ENCODE measurements at places on chromosomes 7 and 10. TPM values are rescaled to one million over a fixed set of nuclear protein-coding genes. Genes with fewer than 3 reads are reported as not detected.
A peak's percentile ranks its signal among the peaks of the same experiment; 100 is the strongest.

Gene CNNM1
- 0.28 TPM for total RNA-seq

GRCh38 chr10:86651631-86652331 is 2.6 kb upstream of the OPN4 start:
- no peak overlapping the region for H3K4me3 ChIP-seq
- H3K27me3 ChIP-seq, result no peaks in the 10 kb centered on the region
- no peaks in the 10 kb centered on the region for H3K36me3 ChIP-seq
- H3K4me1 ChIP-seq, result no peaks in the 10 kb centered on the region

DNA sequence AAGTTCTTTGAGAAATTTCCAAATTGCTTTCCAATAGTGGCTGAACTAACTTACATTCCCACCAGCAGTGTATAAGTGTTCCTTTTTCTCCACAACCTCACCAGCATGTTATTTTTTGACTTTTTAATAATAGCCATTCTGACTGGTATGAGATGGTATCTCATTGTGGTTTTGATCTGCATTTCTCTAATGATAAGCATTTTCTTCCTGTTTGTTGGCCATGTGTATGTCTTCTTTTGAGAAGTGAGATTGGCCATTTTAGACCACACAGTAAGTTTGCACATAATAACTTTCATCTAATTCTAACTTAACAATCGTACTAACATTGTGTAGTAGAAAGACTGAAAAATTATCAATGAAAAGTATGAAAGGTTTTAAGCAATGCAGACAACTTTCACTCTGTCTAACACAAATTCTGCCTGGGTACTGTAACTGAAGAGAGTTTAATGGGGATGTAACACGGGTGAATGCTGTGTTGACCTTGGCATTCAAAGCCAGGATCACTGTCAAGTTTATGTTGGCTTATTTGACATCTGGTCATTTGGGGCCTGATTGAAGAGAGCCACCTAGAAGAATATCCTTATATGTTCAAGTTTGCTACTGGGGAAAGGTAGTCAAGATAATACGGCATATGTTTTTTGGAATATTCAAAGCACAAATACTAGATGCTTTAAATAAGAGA is 50.4 kb downstream of the FAM171A1 start:
- peaks cover 3% of the 10 kb centered on the region for H3K27me3 ChIP-seq
- no peak overlapping the region for H3K4me3 ChIP-seq
- no peaks in the 10 kb centered on the region for H3K36me3 ChIP-seq
- no peak overlapping the region for H3K27ac ChIP-seq

- H3K4me3 ChIP-seq, result peak overlapping the region; percentile 87
- DNase-seq, result no peak
- H3K27me3 ChIP-seq, result no peaks in the 10 kb centered on the region
Measured at GRCh38 chr10:13347043-13347499, 1.0 kb downstream of the SEPHS1 start.

Gene IFIT5
- 9.5 TPM for total RNA-seq

Gene ANKRD61
- total RNA-seq, result 0.58 TPM

Gene CFAP70
- total RNA-seq, result 0.33 TPM

DNA sequence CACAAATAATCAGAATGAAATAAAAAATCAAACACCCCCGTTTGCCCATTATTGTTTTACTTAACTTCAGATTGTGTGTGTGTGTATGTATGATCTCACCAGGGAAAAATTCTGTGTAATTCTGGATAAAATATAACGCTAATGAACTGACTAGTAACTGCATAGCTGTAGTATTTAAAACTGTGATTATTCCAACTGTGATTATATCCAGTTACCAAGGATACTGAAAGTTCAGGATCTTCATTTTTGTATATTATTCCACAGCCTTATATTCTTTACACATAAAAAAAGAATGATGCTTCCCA is 2.9 kb downstream of the TWIST1 start:
- no peak overlapping the region for H3K4me3 ChIP-seq
- H3K36me3 ChIP-seq, result peaks cover 5% of the 10 kb centered on the region
- H3K27me3 ChIP-seq, result peaks cover 66% of the 10 kb centered on the region
- no peak for DNase-seq
- peaks cover 3% of the 10 kb centered on the region for H3K4me1 ChIP-seq

DNA sequence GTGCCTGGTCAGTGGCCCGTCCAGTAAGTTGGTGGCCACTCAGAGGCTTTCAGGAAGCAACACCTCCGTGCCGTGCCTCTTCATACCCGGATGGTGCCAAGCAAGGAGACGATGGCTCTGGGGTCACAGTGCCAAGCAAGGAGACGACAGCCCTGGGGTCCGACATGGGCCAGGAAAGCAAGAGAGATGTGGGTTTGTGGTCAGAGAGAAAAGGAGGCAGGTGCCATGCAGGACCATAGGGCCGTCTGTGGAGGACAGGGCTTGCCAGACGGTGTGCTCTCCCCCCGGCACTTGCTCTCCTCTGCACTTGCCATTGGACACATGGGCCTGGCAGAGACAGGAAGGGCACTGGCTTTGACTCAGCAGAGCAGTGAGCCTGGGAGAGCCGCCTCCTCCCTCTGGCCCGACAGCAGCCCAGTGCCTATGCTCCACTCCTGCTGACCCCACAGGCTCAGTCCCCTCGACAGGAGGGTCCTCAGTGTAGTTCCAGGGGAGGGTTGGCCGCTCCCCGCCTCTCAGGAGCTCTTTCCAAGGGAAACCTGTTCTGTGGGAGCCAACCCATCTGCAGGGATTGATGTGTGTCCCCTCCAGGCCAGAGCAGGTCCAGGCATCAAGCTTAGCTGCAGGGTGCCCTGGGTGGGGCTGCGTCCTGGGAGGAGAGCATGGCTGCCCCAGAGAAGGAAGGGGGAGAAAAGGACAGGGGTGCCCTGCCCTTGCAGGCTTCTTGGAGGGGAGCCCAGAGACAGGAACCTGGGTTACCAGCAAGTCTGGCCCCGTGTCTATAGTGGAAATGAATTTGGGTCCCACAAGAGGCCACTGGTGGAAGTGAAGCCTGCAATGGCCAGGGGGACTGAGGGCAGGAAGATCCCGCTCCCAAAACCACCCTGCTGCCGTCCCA is 7.6 kb upstream of the CALML5 start:
- no peaks in the 10 kb centered on the region for H3K36me3 ChIP-seq
- H3K27ac ChIP-seq, result no peak overlapping the region
- H3K4me3 ChIP-seq, result no peak overlapping the region
- DNase-seq, result no peak

Gene MCM10
- 112 TPM for total RNA-seq

GRCh38 chr7:16211402-16211925 is 209.9 kb downstream of the CRPPA start:
- H3K36me3 ChIP-seq, result no peaks in the 10 kb centered on the region
- no peak overlapping the region for H3K4me3 ChIP-seq
- H3K27me3 ChIP-seq, result no peaks in the 10 kb centered on the region
- no peak overlapping the region for H3K27ac ChIP-seq
- no peak for DNase-seq

GRCh38 chr10:15457382-15457781 is 86.3 kb upstream of the FAM171A1 start:
- no peak overlapping the region for H3K27ac ChIP-seq
- peaks cover 14% of the 10 kb centered on the region for H3K27me3 ChIP-seq
- no peaks in the 10 kb centered on the region for H3K36me3 ChIP-seq
- no peaks in the 10 kb centered on the region for H3K4me1 ChIP-seq
- DNase-seq, result no peak
- no peak overlapping the region for H3K4me3 ChIP-seq

- H3K27ac ChIP-seq, result no peak overlapping the region
- no peaks in the 10 kb centered on the region for H3K27me3 ChIP-seq
- H3K4me1 ChIP-seq, result no peaks in the 10 kb centered on the region
- no peak for DNase-seq
Measured at GRCh38 chr10:131102676-131103075, 208.8 kb downstream of the TCERG1L start.

Gene RAPGEF5
- 0.54 TPM for total RNA-seq

- H3K4me1 ChIP-seq, result no peaks in the 10 kb centered on the region
- H3K4me3 ChIP-seq, result no peak overlapping the region
- H3K27me3 ChIP-seq, result no peaks in the 10 kb centered on the region
- no peak for DNase-seq
- no peak overlapping the region for H3K27ac ChIP-seq
- H3K36me3 ChIP-seq, result no peaks in the 10 kb centered on the region
Measured at GRCh38 chr7:80596933-80597517, 41.4 kb upstream of the CD36 start.

DNA sequence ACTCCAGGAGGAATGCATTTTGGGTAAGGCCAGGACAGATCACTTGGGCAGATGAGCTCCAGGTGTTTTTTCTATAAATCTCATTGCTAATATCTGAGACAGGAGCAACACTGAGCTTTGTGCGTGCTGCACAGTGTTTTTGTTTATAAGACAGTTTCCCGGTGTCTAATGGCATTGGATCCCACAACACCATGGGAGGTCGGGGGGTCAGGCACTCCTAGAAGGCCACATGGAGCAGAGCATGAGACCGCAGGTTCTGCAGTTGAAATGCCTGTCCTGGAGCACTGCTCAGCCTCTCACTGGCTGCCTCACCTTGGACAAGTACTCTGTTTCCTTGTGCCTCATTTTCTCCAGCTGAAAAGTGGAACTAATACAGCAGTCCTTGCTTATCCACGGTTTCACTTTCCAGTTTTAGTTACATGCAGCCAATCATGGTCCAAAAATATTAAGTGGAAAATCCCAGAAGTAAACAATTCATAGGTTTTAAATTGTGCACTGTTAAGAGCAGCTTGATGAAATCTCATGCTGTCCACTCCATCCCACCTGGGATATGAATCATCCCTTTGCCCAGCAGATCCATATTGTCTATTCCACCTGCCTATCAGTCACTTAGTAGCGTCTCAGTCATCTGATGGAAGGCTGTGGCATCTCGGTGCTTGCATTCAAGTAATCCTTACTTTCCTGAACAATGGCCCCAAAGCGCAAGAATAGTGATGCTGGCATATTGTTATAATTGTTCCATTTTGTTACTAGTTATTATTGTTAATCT is 35.2 kb downstream of the ATXN7L1 start:
- H3K27ac ChIP-seq, result no peak overlapping the region
- H3K27me3 ChIP-seq, result peaks cover 5% of the 10 kb centered on the region
- H3K36me3 ChIP-seq, result peaks cover 7% of the 10 kb centered on the region

DNA sequence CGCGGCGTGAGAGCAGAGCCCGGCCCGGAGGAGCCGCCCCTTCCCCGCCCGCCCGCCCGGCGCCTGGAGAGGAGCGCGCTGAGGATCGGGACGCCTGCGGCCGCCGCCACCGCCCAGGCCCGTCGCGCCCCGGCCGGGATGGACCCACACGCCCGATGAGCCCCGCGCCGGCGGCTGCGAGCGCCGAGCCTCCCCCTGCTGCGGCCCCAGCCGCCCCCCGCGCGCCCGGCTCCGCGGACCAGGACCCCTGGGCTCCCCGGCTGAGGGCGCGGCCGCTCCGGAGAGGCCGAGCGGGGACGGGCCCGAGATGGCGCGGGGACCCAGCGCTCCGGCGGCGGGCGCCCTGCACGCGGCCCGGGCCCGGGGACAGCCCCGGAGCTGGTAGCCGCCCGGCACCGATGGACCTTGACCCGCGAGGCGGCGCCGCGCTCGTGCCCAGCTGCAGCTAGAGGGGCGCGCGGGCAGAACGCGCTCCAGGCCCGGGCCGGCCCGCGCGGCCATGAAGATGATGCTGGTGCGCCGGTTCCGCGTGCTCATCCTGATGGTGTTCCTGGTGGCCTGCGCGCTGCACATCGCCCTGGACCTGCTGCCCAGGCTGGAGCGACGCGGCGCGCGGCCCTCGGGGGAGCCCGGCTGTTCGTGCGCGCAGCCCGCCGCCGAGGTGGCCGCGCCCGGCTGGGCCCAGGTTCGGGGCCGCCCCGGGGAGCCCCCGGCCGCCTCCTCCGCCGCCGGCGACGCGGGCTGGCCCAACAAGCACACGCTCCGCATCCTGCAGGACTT is 520 bp downstream of the FAM20C start:
- no peaks in the 10 kb centered on the region for H3K36me3 ChIP-seq
- no peak for DNase-seq
- H3K4me1 ChIP-seq, result no peaks in the 10 kb centered on the region
- no peak overlapping the region for H3K27ac ChIP-seq
- H3K4me3 ChIP-seq, result no peak overlapping the region
- H3K27me3 ChIP-seq, result peaks cover 36% of the 10 kb centered on the region

- H3K4me3 ChIP-seq, result no peak overlapping the region
- H3K27ac ChIP-seq, result no peak overlapping the region
- peaks cover 2% of the 10 kb centered on the region for H3K36me3 ChIP-seq
- no peaks in the 10 kb centered on the region for H3K4me1 ChIP-seq
Measured at GRCh38 chr10:122168598-122169394, 102.3 kb upstream of the BTBD16 start.

DNA sequence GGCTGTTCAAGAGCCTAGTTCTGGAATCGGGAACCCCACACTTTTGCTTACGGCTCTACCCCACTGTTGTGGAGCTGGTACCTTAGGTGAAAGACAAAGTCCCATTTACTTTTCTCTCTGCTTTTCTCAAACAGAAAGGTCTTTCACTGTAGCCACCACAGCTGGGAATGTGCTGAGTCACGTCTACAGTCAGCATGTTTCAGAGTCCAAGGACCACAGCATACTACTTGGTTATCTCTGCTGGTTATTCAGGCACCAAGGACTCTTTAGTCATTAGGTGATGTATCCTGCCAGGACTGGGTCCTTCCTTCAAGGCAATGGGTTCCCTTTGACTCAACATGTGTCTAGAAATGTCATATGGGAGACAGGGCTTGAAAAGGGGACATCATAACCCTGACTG is 266.8 kb upstream of the STEAP1 start:
- H3K4me1 ChIP-seq, result no peaks in the 10 kb centered on the region
- no peak for DNase-seq
- H3K4me3 ChIP-seq, result no peak overlapping the region
- H3K27me3 ChIP-seq, result no peaks in the 10 kb centered on the region
- no peak overlapping the region for H3K27ac ChIP-seq

GRCh38 chr7:29017713-29018112 is 59.6 kb upstream of the TRIL start:
- no peaks in the 10 kb centered on the region for H3K27me3 ChIP-seq
- no peaks in the 10 kb centered on the region for H3K36me3 ChIP-seq
- DNase-seq, result no peak
- no peak overlapping the region for H3K27ac ChIP-seq

GRCh38 chr7:77831481-77831880 is 32.9 kb downstream of the PHTF2 start:
- no peak overlapping the region for H3K4me3 ChIP-seq
- no peaks in the 10 kb centered on the region for H3K27me3 ChIP-seq
- H3K36me3 ChIP-seq, result peaks cover 13% of the 10 kb centered on the region
- peak overlapping the region; percentile 27 for H3K27ac ChIP-seq

- DNase-seq, result no peak
- H3K27me3 ChIP-seq, result no peaks in the 10 kb centered on the region
- H3K4me1 ChIP-seq, result no peaks in the 10 kb centered on the region
- no peak overlapping the region for H3K4me3 ChIP-seq
- H3K27ac ChIP-seq, result no peak overlapping the region
Measured at GRCh38 chr10:66958466-66958865, 32.6 kb downstream of the LRRTM3 start.

DNA sequence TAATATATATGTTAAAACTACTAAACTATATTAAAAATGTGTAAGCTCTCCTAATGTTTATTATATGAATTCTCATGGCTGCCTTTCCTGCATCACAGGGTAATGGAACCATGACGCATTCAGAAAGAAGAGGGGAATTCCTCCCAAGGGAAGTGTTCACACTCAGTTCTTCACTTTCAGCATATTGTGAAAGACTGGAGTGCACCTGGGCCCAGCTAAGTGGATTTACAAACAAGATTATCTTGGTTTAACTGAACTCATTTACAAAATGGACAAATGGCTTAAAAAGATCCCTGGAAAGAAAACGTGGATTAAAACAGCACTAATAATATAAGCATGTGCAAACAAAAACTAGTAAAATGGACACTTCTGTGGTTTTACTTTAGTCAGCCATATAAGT is 149.8 kb downstream of the DOCK4 start:
- no peaks in the 10 kb centered on the region for H3K36me3 ChIP-seq
- no peak for DNase-seq
- H3K27ac ChIP-seq, result no peak overlapping the region
- H3K27me3 ChIP-seq, result no peaks in the 10 kb centered on the region
